ENCODE measurements at places on chromosomes 5 and 9.

GRCh38 chr9:12794101-12794799 is 19.4 kb downstream of the LURAP1L start:
- DNase-seq: no peak

DNA sequence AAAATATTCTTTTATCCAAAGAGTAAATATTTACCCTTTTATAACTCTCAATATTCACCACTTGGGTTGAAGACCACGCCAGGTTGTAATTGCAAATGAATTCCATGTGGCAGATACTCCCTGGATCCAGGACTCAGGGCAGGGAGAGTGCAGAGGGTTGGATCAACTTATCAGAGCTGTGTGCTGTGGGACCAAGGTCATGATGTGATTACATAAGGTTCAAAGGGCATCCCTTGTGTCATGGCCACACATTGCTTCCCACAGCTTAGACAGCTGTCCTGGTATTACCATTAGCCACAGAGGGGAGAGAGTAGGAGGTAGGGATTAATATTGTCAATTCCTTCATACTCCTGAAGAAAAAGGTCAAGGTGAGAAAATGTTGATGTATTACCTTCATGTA is 133.9 kb downstream of the JAKMIP2 start:
- no peak for DNase-seq

DNA sequence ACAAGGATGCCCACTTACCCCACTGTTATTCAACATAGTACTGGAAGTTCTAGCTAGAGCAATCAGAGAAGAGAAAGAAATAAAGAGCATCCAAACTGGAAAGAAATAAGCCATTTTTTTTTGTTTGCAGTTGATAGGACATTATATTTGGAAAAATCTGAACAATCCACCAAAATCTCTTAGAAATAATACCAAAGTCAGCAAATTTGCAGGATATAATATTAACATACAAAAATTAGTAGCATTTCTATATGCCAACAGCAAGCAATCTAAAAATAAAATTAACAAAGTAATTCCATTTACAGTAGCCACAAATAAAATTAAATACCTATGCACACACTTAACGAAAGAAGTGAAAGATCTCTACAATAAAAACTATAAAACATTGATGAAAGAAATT is 599.3 kb downstream of the CDH9 start:
- no peak for DNase-seq

DNA sequence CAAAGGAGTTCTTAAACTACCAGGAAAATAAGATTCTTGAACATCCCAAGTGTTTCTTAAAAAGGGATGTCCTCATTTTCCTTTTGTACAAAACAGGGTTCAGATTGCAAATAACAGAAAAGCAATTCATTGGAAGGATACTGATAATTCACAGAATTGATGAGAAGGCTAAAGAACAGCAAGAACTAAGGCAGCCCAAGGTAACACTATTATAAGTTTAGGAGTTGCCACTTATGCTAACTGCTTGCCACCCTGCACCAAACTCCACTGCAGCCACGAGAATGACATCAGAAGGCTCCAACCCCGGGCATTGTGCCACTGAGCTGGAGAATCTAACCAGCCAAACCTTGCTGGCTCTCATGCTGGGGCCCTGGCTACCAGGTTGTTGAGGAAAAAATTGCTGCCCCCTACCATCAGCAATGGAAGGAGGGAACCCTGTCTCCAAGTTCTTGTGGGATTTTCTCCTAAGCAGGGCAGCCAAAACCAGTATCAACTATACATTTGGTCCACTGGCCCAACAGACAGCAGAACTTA is 123.4 kb downstream of the ARL15 start:
- DNase-seq: no peak

DNA sequence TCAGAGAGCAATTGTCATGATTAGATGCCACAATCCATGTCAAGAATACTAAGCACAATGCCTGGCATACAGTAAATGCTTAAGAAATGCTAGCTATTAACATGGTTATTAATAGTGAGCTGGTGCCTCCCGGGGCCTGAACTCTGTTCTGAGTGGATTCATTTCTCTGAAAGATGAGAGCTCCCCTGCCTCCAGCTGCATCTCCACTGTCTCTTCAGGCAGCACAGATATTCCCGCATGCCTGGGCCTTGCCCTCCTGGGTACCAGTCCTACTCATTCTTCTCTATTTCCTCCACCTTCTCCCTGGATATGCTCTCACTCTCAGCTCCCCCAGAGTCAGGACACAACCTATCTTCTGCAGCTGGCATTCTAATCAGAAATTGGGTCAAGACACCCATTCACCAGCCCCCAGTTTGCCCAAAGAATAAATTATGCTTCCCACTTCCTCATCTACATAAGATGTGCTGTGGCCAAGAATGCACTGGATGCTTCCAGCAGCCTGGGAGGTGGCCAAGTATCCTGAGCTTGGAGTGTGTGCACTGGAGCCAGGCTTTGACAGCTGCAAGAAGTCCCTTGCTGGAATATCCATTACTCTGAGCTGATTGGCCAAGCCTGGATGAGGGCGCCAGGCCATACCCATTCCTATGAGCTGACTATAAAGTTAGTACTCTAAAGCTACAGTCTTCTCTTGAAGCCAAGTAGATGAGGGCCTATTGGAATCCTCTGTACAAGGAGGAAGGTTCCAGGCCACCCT is 669.0 kb downstream of the ACTL7B start:
- DNase-seq: no peak

GRCh38 chr5:160064995-160065614 is 54.1 kb downstream of the PWWP2A start:
- DNase-seq: no peak

DNA sequence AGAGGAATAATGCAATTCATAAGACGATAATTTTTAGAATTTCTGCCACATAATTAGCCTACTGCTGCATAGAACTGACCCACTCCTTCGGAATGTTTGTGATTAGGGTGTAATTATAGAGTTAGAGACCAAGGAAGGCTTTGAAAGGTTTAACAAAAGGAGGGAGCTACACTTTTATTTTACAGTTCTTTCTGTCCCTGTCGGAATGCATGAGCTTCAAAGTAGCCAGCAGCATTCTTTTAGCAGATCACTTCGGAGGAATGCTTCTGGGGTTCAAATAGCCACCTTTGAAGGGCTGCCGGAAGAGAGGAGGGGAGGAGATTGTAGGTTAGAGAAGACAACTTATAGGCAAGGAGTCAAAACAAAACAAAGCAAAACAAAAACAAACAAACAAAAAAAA is 168.1 kb downstream of the GRIA1 start:
- no peak for DNase-seq

DNA sequence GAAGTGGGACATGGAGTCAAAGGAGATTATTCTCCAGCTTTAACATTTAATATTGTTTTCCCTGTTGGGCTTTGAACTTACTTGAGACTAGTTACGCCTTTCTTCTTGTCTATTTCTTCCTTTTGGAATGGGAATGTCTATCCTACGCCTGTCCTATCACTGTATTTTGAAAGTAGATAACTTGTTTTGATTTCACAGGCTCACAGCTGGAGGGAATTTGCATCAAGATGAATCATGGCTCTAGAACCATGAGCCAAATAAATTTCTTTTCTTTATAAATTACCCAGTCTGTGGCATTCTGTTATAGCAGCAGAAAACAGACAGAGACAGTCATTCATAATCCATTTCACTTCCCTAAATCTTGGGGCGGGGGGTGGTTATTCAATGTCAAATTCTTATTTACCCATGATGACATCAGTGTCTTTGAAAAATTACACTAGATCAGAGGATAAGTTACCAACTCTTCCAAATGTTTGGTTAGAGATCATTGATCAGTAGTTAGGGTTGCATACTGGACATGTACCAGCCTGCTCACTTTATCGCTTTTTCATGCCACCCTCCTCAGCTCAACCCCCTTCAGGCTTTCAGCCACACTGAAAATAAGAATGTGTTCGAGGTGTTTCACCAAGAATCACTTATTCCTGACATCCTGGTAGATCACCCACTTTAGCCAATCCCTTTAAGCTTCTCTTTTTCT is 419.6 kb upstream of the PIK3R1 start:
- no peak for DNase-seq

DNA sequence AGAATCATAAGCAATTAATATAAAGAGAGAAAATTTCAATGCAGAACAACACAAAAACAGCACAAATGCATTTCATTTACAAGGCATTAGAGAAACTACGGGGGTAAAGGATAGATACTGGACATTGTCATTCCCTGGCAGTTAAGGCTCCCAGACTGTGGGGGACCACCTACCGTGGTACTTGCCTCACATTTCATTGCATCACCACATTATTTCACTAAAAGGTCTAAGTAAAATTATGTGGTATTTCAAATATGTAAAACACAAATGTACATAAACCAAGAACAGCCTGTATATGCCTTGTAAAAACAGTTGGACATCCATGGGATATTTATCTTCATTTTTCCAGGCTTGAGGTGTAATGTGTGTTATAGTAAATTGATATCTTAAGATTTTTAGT is 571.2 kb upstream of the ZNF462 start:
- no peak for DNase-seq

DNA sequence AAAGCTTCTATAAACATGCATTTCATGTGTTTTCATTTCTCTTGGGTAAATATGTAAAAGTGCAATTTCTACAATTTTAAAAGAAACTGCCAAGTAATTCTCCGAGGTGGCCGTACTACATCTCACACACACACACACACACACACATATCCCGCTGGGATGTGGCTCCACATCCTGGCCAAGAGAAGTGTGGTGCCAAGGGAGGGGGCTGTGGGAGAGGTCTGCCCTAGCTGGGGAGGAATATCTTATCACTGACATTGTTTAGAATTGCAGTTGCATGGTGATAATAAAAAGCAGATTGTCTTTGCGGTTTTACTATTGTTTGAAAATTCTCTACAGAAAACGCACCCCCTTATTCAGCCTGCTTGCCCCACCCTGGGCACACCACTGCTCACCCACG is 558.4 kb downstream of the BNC2 start:
- DNase-seq: no peak
